NT2/D1 (cell line): ENCODE measurements at places on chromosomes 6 and 20.
A peak's percentile ranks its signal among the peaks of the same experiment; 100 is the strongest.

DNA sequence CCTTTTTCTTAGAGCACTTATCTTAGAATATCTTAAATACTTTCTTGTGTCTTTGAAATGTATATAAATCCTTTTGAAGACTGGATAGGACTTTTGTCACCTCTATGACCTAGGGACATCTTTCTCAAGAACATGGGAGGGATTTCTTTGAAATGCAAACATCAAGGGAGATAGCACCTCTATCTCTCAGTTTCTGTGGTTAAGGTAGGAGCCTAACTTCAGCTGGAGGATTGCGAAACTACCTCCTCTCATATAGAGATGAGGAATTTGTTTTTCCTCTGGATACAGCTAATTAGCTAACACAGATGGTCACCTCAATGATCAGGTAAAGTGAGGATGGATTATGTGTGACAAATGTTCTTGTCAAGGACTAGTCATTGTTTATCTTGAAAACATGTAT is 631.3 kb upstream of the IMPG1 start:
- DNase-seq: no peak

DNA sequence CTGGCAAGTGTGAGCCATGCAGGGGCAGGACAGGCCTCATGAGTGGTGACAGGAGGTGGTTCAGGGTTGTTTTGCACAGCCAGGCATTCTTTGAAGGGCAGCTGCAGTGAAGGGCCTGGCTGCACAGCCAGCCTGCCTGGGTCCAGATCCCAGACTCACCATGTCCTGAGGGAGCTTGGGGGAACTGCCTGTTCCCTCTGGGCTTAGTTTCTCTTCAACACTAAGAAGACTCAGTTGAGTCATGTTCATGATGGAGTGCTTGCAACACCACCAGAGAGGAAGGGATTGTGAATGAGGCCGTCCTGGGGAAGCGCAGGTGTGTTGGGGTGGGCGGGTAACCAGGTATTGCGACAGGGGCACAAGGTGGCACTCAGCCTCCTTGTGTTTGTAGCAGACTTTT is 102.4 kb downstream of the CDH26 start:
- DNase-seq: no peak

- no peak for DNase-seq
These were observed 18.1 kb upstream of the ZSCAN9 start for GRCh38 chr6:28206928-28207509.

DNA sequence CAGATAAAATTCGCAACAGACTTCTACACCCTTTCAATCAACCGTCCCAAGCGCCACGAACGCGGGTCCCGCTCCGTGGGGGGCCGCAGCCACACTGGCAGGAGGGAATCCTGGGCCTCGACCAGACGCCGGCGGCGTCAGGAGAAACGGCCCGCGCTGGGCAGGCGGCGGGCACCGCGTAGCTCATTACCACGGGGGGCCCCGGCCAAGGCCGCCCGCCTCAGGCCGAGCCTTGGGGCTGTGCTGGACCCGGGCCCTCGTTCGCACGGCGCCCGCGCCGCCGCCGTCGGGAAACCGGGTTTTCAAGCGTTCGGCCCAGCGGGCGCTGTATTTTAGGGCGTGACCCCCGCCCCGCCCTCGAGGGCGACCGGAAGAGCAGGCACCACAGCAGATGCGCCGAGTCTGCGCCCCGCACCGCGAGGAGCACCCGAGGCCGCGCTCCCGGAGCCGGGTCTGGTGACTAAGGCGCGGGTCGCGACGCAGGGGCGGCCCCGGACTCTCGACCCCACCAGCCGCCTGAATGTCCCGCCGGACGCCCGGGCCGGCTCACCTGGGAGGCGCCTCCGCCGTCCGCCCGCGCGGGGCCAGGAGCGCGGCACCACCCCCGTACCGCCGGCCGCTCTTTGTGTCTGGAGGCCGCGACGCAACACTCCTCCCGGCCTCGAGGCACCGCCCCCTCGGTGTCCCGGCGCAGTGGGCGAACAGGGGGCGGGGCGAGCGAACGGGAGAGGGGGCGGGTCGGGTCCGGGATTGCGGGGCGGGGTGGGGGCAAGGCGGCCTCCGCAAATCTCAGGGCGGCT is at the start of gene NINL:
TSS of gene NINL (minus strand) at position 627 of the 800 bp plus-strand sequence. CDS start 58,944 bp downstream, outside the sequence.
- peak; percentile 44 for DNase-seq

GRCh38 chr6:168132531-168133167 is 53.6 kb upstream of the FRMD1 start:
- DNase-seq: no peak

DNA sequence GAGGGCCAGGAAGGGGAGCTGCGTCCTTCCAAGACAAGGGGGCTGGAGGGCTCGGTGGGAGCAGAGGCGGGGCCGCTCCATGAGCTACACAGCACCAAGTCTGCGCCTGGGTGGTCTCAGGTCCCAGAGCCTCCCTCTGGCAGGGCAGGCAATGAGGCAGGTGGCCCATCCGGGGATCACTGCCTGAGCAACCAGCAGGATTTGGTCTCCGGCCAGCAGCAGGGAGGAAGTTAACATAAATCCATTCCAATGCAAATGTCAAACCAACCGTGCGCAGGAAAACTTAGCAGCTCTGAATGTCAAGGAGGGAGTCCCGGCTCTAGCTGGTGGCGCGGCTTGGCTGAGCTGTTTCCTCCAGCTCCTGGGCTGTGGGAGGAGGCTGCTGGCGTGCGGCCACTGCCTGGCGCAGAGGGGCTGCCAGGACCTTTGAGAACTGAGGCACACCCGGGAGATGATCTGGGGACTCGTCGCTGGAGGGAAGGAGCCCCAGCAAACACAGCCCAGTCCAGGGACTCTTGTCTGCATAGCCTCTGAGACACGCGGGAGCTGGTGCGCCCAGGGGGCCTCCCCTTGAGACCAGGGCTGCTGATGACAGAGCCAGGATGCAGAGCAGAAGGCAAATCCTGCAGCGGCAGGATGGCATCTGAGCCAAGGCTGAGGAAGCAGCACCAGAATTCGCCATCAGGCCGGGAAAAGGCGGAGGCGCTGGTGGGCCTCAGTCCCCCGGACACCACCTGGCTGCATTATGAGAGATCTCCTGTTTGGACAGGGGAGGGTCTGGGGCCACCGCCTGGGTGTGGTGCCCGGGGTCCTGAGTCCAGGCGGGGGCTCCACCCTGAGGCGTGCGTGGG is 33.1 kb upstream of the CHRNA4 start:
- DNase-seq: peak; percentile 97

- DNase-seq: no peak
These were observed 79.4 kb upstream of the SLC4A11 start for GRCh38 chr20:3318226-3318884.
